ENCODE measurements at places on chromosomes 4 and X. TPM values are rescaled to one million over a fixed set of nuclear protein-coding genes. Genes with fewer than 3 reads are reported as not detected.

DNA sequence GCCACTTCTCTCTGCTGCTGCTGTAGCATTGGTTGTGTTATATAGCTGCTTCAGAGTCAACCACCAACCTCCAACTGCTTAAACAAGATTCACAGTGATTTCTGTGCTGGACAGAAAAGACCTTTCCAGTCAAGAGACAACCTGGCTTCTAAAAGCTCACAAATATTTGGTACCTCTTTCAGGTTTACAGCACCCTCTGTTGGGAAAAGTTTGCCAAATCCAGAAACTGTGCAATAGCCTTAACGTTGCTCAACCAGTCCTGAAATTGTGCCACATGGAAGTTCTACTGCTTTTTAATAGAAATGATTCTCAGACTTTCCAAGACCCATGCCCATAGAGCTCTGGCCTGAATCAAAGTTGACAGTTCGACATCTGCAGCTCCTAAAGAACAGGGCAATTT, 842.1 kb upstream of the HTR2C start:
- DNase-seq, result peak; percentile 59

- peak; percentile 20 for DNase-seq
These were observed 49.8 kb downstream of the FGFRL1 start for GRCh38 chr4:1061056-1061700.

DNA sequence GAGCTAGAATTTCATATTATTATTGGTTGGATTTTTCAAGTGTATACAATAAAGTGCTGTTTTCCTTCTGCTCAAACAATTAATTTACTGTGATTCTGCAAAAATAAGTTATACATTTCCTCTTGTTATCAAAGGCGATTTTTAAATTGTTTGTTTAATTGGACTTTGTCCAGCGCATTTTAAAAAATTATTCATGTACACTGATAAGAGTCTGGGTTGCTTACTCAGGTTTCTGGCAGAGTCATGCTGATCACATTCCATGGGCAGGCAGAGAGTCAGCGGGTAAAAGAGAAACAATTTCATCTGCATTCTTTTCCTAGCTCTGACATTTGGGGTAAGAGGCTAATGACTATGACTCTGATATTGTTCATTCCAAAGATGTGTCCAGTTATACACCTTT, 8.9 kb downstream of the FAT4 start:
- no peak for DNase-seq

GRCh38 chrX:1424147-1424851, 28.4 kb downstream of the ASMTL start:
- no peak for DNase-seq

Gene VEGFC
- total RNA-seq, result 0.60 TPM

DNA sequence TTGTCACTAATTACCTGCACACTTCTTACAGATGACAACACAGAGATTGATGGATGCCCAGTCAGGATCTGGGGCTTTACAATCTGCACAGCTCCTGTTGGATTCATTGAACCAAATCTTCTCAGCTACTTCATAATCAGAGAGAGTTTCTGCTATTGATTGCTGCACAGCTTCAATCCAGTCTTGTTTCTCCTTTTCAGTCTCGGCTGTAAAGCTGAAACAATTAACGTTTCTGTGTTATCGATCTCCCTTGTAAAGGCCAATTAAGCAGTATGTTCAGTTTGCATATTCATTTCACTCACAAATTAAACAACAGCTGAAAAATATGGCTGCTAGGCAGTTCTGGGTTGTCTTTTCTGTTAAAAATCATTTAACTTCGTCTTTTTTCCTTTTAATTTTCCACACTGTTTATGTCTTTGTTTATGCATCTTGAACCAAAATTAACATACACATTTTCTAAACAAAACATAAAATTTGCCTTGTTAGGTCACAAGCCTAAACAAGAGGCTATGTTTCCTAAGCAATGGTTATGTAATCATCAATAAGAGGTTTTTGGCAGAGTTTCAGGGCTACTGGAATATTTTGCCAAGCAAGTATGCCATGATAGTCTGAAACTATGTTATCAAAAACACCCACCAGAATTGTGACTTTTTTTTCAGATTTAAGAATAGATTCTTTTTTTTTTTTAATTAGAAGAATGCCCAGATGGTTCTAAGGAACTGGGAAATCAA, 79.2 kb downstream of the ARAP2 start:
- DNase-seq, result no peak

GRCh38 chrX:68703369-68703768, 55.9 kb downstream of the STARD8 start:
- no peak for DNase-seq

DNA sequence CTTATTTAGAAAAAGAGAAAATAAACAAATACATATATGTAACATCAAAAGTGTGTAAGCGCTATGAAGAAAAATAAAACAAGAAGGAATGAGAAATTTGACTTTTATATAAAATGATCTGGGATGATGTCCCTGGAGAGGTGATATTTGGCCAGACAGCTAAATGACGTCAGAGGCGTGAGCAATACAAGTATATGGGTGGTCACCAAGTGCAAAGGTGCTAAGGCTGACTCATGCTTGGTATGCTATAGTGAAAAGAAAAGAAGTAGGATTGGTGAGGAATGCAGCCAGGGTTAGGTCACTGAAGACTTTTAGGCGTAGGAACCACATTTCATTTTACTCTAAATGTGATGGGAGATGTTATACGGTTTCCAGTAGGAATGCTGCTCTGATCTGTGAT, 1049.1 kb upstream of the TENM3 start:
- DNase-seq, result no peak

DNA sequence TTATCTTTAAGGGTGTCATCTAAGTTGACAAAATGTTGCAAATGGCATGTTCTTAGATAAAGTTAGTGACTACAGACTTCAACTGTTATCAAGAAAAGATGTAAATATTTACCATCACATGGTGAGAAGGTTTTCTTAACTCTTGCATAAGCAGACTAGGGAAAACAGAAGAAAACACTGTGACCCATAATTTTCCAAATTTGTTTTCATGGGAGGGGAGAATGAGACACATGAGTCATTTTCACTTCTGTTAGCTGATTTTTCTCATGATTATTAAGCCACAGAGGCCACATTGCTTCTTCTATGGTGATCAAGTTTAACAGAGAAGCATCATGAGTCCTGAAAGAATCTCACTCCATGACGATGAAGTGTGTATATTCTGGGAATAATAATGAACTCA, 30.2 kb upstream of the SYTL5 start:
- DNase-seq, result no peak

DNA sequence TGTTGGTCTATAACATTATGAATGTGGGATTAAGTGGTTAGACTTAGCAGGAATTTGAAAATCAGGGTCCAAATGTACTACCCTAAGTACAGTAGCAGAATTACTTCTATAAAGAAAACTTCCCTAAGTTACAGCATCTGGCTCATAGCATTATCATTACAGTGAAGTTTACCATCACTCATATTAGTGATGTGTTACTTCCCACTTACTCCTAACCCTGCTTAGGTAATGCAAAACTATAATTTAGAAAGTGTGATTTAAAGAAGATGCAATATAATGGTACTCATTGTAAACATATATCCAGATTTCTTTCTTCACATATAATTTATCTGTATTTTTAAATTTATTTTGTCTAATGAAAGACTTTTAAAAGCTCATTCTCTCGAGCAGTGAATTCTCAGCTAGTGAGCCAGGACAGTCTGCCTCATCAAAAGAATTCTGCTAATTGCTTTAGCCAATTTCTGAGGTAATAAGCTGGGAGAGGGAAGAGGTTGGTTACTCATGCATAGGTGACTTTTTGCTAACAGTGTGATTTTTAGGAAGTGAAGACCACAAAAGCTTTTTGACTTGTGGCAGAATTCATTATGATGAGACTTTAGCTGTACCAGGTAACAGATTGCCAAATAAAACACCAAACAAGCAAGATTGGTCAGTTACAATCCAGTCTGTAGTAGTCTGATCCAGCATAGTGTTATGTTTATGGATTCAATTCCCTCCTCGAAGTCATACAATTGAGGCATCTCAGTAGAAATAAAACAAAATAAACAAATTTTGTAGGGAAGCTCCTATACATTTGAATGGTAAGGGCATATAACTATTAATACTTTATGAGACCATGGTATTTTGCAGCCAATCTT, 21.0 kb downstream of the PLS3 start:
- DNase-seq, result no peak

DNA sequence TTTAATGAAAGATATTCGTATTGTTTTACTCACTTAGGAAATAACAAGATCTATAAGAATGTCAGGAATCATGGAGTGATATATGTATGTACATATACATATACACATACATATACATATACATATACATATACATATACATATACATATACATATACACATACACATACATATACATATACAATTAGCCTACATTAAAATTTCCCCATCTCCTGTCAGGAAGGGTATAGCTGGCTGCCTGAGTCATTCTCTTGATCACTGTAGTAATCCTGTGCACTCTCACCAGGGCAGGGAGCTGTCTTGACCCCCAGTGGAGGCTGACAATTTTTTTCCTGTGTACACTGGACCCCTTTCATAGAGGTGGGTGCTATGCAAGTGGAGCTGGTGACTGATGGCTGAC, 23.3 kb upstream of the MAGEA11 start:
- no peak for DNase-seq

GRCh38 chr4:40492691-40493090, 137.0 kb downstream of the RBM47 start:
- DNase-seq, result no peak

DNA sequence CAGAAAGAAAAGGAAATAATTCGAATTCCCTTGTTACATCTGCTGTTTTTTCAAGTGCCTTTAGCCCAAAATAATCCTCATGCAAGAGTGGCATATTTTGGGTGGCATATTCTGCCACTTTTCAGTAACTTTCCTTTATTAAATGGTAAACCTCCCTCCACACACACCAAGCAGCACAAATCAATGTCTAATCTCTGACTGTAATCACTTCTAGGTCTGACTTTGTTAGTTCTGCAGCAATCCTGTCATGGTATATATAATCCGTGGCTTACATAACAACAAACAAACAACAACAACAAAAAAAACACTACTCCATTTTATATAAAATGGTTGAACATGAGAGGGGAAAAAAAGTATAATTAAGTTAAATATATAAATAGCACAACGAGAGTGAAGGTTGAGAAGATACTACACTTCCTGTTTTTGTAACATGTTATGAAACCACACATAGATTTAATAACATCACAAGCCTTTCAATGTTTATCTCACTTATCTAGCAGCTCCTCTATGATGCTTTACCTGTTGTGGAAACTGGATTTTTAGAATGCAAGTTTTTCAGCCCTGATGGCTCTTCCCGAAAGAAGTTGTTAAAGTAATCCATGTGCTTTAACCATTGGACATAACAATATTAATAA, 715.4 kb downstream of the GRXCR1 start:
- DNase-seq, result no peak

GRCh38 chrX:47218920-47219815, 687 bp downstream of the CDK16 start:
- DNase-seq, result peak; percentile 77

GRCh38 chr4:140123666-140124377, 30.2 kb downstream of the MAML3 start:
- no peak for DNase-seq
